ENCODE measurements at places on chromosomes 4 and X.

DNA sequence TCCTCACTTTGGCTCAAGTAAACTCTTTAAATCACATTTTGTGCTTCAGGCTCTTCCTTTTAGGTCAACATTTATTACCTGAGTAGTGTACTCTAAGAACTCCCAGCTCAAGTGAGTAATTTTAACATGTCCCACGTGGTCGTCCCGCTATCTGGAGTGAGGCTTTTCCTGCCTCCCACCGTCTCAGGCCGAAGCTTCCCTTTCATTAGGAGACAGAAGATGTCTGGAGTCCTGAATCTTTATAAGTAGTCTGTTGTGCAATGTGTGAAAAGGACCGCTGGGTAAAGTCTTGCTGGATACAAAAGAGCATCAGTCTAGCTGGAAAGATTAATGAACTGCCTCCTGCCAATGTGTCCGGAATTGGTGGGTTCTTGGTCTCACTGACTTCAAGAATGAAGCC lies 117.7 kb upstream of the NEIL3 start:
- DNase-seq: no peak

GRCh38 chr4:158775091-158775651 lies 6.3 kb downstream of the FNIP2 start:
- peak; percentile 91 for DNase-seq

DNA sequence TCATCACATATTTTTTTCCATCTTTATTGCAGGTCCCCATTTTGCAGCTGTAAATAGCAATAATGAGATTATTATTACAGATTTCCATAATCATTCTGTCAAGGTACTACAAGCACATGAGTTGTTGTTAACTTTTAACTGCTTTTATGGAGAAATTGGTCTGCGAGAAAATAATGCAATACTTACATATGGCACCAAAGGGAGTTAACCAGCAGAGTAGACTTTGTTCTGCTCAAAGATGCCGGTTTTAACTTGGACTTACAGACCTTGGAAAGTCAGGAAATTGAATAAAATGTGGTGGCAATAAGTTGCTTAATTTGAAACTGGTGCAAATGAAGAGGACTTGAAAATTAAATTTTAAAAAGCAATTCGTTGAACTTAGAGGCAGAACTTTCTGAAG lies 20.4 kb upstream of the MND1 start:
- DNase-seq: no peak

- DNase-seq: no peak
These were observed 9.5 kb downstream of the ENOX2 start for GRCh38 chrX:130893356-130894085.

GRCh38 chr4:60934566-60935295 lies 265.4 kb upstream of the ADGRL3 start:
- DNase-seq: no peak

DNA sequence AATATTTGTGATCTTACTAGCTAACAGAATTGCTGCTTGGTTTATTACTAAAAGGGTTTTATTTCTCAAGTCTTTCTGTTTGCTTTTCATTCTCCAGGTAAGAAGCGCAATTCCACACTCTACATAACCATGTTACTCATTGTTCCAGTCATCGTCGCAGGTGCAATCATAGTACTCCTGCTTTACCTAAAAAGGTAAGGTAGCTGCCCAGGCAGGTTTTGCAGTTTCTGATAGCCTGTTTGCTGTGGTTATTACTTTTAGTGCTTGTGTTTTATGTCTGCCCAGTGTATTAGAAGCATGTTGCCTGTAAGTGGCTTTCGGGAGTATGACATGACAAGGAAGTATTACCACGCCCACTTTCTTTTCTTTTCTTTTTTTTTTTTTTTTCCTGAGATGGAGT lies 46.4 kb downstream of the IL13RA1 start:
- no peak for DNase-seq

DNA sequence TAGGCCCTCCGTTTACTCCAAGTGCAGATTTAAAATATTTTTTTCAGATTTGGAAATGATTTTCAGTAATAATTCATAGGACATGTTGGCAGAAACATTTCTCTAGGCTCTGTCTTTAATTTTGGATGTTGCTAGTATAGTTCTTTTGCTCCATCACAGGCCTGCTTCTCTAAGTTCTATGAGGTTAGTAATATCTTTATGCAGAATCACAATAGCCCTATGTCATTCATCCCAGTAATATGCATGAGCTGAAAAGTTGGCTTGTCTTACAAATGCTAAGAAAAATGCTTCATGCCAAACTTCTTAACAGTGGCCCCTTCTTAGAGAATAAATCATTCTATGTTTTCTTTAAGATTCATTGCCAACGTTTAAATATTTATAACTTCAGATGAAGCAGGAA lies 148.3 kb upstream of the TLL1 start:
- no peak for DNase-seq
